ENCODE measurements at places on chromosomes 1 and 21.

DNA sequence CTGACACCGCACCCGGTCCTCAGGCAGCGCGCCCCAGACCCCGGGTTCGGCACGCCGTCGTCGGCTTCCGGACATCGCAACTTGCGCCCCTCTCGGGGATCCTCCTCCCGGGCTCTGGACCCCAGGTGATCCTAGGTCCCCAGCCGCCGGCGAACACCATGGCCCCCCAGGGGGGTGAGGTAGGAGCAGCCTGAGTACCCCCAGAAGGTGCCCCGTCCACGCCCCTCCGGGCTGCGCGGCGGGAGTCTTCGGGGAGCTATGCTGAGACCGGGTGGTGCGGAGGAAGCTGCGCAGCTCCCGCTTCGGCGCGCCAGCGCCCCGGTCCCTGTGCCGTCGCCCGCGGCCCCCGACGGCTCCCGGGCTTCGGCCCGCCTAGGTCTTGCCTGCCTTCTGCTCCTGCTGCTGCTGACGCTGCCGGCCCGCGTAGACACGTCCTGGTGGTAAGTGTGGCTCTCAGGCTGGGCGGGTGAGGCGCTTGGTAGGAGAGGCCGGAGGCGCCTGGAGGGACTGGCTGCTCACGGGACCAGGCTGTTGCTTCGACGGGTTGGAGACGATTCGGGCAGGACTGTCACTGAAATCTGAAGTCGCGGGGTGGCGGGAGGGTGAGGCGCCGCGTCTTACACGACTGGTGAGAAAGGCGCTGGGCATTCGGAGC is 367 bp downstream of the WNT2B start:
- DNase-seq = no peak

DNA sequence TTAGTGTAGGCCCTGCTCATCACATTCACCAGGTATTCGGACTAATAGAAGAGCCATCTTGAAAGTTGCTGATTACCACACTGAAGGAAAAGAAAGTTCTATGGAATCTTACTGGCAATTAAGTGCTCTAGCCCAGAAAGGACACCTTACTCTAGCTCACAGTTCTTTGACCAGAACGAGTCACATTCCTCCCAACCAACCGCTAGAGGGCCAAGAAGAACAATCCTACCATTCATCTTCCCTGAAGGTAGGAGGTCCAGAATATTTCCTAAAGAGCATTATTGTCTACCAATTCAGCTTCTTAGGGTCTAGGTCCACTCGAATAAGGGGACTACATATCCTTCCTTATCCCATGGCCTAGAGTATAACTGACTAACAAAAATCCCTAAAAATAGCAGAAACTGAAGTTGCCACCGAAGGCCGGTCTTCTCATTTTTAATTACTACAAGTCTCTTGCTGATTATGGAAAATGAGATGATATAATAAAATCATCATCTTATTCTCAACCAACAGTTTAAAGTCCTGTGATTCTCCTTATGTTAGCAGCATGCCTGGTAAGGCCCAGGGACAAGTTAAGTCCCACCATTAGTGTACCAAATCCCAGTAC is 2.7 kb upstream of the FMO1 start:
- DNase-seq = peak; percentile 17

DNA sequence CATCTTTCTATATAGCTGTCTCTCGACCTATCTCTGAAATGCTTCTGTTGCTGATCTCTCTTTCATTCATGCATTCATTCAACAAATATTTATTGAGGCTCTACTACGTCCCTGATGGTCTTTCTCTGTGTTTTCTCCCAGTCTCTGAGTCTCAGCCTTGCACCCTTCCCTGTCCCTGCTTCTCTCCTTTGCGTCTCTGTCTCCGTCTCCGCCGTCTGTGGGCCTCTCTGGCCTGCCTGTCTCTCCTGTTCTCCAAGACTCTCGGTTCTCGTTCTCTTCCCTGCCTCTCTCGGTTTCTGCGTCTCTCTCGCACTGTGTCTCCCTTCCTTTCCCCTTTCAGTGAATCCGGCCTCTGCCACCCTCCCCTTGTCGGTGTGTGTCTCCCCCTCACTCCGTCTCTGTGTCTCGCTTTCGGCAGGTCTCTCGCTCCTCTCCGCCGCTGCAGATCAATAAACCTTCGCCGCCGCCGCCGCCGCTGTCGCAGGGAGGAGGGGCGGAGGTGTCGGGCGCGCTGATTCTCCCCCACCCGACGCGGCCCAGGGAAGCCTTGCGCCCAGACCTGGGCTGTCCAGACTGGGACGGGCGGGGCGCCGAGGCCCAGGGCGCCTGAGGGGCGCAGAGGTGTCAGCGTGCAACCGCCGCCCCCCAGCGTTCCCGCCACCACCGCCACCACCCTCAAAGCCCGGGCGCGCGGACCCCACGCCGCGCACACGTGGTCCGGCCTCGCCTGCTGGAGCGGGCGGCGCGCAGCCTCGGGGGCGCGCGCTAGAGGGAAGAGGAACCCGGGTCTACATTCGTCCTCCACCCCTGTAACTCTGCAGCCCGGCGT is 3.0 kb downstream of the EFNA3 start:
- no peak for DNase-seq

DNA sequence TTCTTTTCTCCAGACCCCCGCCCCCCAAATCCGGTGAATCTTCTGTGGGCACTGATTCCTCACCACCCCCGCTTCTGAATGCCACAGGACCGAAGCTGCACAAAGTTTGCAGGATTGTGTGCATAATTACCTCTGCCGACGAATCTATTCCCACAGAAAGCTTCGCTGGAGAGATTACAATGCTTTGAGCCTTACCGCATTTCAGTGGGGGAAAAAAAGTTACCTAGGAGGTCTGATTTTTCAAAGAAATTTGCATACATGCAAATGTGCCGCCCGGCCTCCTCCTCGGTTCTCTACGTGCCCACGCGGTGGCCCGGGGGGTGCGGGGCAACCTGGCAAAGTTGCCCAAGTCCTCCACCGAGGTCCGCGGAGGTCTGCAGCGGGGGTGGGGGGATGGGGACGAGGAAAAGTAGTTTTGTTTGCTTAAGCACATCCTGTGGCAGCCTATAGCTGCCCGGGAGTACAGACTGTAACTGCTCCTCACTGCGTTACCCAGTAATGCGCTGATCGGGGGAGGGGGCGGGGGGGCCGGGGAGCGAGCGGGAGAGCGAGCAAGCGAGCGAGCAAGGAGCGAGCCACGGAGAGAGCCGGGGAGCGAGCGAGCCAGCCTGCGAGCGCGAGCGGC is 563 bp upstream of the NFIA start:
- peak; percentile 33 for DNase-seq

DNA sequence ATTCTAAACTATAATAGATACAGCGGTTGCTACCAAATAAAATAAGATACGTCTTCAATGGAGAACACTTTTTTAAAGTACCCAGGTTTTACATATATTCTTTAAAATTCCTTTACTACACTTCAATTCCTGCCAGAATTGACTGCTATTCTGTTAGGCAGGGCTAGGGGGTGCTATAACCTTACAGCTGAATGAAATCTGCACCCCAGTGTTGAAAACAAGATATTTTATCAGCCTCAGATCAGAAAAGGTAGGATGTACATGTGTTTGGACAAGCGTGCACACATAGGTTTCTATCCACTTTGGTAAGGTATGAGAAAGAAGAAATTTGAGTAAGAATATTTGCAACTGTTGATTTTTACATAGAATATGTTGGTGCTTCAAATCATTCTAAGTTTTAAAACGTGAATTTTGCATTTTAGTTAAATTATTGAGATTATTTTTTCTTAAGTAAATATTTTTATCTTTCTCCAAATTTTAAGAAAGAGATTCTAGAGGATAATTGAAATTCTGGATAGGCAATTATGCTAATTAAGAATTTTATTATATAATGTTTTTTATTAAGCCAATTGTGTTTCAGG is 490.8 kb upstream of the ADGRL4 start:
- DNase-seq = no peak

DNA sequence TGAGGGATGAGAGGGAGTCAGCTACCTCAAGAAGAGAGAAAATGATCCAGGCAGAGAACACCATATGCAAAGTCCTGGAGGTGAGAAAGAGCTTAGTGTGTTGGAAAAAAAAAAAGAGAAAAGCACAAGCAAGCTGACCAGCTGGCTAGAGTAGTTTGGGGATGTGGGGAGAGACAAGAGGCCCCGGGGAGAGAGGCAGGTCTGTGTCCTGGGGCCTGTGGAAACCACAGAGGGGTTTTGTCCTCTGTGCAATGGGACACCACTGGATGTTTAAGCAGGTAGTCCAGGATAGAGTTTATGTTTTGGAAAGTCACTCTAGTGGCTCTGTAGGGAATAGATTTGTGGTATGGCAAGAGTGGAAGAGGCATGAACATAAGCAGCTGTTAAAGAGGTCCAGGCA is 14.4 kb upstream of the CHI3L1 start:
- DNase-seq = no peak

DNA sequence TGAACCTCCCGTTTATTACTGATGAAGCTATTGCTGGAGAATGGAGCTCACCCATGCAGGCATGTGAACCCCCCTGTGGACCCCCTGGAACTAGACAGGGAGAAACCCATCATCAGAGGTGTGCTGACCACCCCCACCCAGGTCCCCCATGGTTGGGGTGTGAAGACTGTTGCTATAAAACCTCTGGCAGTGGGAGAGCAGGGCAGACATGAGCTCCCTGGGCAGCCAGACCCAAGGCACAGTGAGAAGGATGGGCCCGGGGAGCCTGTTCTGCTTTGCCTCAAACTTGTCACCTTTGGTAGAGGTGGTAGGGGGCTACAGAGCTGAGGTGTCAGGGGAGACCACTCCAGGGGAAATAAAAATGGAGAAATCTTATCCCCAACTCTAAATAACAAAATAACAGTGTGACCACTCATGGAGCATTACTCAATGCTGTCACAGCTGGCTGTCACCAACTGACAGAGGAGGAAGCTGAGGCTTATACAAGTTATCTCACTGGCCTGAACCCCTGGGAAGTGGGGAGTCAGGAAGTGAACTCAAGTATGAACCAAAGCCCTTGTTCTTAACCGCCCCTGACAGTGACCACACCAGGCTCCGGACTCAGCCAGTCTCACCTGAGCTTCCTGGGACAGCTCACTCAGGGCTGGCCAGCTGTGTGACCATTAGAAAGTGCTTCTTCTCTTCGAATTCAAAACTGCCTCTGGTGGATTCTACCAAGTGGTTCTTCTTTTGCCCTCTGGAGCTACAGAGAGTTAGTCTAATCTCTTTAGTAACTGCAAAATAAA is 698.8 kb downstream of the MATN1 start:
- DNase-seq = no peak

GRCh38 chr1:39359028-39359570 is 132.3 kb upstream of the BMP8A start:
- DNase-seq = no peak

Measured in CD4-positive, alpha-beta T cell treated with Interleukin-6 at 100 ng/mL for 8 hours (primary cell).